Posterior cingulate gyrus (tissue), 11 donors: ENCODE measurements at places on chromosomes 4 and X.

DNA sequence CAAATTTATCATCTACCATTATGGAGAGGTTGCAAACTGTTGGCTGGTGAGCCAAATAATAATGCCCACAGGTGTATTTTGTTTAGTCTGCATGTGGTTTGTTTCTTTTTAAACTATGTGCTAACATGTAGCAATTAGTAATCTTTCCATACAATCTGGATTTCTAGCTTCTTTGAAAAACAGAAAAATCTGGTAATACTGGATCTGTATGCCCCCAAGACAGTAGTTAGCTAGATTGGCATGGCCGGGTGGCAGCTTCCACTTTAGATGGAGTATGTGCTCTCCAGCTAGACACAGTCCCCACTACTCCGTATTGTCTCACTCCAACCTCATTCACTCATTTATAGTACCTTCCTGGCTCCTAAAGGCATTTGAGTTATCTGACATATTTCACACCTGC, 91.3 kb downstream of the NHSL2 start:
- DNase-seq: no peak

GRCh38 chrX:8183346-8183745, 12.3 kb upstream of the VCX2 start:
- no peak for DNase-seq

- no peak for DNase-seq
Observed at GRCh38 chr4:63348735-63349673, 1060.2 kb downstream of the TECRL start.

DNA sequence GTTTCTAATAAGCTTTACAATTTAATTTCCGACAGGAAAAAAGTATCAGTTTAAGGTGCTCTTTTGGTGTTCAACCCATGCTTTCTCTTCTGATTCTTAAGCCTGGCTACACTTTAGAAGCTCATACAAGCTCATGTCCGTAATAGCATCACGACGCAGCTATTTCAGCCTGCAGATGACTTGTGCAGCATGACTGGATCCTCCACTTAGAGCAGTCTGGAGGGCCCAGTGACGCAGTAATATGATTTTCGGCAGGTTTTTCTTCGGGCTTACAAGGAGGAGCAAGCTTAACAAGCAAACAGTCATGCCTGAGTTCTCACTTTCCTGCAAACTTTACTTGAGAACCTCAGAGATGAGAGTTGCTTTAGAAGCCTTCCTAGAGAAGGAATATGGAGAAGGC, 85.3 kb upstream of the MAML3 start:
- no peak for DNase-seq

GRCh38 chr4:174119830-174120229, 163.6 kb downstream of the FBXO8 start:
- DNase-seq: no peak

DNA sequence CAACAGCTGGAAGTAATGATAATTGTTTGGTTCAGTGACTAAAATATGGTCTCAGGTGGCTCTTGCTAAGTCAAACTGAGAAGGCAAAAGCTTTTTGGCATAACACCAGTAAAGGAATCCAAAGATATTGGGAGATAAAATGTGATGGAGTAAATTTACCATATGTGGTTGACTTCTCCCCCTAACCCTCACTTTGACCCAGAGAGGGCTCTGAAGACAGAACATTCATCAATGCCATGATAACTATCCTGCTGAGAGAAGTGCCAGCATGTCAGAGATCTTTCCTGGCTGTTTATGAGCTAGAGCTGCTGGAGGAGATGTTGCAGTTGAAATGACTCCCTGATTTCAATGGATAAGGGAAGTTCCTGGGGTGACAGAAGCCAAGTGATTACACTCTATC, 213.4 kb downstream of the SPCS3 start:
- DNase-seq: no peak

GRCh38 chr4:74410272-74410671, 34.7 kb upstream of the AREG start:
- no peak for DNase-seq

DNA sequence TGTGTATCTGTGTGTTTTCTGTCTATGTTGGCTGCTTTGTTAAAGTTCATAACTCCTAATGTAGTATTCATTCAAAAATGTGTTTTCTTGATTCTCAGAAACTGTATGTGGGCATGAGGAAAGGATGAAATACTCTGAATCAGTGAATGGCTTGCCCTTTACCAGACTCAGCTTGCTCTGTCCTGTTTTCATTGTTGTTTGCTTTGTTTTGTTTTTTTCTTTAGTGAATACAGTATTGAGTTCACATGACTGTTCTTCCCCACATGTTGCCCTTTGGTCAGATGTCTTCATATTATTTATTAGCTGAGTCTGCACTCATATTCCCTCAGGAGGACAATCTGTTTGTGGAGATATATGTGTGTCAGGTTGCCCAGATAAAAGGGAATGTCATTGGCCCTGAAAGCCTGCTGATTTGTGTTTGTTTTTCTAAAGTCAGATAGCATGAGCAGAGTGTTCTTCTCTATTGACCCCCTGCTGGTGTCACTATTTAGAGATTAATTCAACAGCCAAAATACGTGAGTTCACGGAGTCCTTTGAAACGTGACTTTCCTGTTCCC, 1184.4 kb downstream of the RPA4 start:
- no peak for DNase-seq

- no peak for DNase-seq
Observed at GRCh38 chr4:36320117-36320896, 38.9 kb downstream of the DTHD1 start.

DNA sequence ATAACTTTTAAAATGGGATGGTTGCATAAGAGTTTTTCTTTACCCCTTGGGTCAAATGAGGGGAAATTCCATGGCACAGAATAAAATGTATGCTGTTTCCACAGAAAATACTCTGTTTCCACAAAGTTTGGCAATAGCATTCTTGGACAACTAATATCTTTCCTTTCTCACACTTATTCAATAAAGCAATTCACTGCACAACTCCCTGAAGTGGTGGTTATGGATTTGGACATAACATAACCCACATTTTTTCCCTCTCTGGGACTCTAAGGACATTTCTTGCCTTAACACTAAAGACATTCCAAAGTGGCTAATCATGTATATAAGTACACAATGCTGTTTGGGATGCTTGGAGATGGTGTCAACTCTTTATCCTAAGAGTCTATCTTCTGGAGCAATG, 51.7 kb upstream of the GPM6B start:
- no peak for DNase-seq

- DNase-seq: no peak
Observed at GRCh38 chr4:2320152-2320551, 58.2 kb upstream of the MXD4 start.

- no peak for DNase-seq
Observed at GRCh38 chrX:122552286-122552800, 631.7 kb upstream of the GRIA3 start.

GRCh38 chr4:707929-708630, 2.4 kb downstream of the PCGF3 start:
- no peak for DNase-seq

- no peak for DNase-seq
Observed at GRCh38 chr4:170007113-170007512, 19.1 kb downstream of the MFAP3L start.

DNA sequence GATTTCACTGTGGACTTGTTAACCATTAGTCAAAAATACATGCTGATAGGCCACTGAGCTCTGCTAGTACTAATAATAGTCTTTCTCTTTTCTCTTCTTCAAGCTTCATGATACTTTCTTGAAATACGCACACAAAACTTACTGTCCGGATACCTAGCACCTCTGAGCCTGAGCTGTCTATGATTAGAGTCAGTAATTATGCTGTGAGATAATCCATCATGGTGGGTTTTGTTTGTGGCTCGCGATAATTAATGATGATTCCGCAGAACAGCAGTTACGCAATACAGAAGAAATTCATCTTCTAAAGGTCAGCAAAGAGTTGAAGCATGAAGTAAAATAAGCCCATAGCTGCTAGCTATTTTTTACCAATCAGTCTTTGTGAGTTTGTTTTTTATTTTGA, 511.5 kb upstream of the GALNT7 start:
- no peak for DNase-seq

- DNase-seq: no peak
Observed at GRCh38 chr4:158812543-158812942, 43.7 kb downstream of the FNIP2 start.

- DNase-seq: no peak
Observed at GRCh38 chr4:8152865-8153257, 5.8 kb downstream of the ABLIM2 start.

DNA sequence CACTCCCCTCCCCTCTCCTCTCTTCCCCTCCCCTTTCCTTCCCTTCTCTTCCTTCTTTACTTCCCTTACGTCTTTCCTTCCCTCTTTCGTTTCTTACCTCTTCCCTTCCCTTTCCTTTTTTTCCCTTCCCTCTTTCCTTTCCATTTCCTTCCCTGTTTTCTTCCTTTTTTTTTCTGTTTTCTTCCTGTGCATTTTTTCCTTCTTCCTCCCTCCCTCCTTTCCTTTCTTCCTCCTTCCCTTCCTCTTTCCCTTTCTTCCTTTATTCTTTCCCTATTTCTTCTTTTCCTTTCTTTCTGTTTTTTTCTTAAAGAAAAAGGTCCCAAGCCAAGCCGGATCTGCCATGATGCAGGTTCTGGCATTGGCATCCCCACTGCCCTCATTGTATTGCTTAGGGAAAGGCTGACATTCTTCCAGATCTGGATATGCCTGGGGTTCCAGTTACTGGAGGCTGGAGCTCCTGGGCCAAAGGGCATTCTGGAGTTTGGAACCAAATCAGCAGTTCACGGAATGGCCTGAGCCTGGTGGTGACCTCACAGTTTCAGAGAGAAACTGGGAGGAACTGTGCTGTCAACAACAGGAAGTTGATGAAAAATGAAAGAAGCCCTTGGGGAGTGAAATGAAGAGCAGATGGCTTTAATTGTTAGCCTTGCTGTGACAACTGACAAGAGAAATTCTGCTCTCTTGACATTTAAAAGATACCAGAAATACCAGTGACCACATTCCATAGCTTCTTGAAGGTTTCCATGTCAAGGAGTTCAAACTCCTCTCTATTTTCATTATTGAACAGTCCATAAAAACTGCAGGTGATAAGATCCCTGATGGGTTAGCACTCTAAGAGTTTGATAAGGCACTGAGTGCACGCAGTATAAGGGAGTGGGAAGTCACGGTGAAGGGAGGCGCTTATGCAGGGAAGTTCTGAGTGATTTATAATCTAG, 622.1 kb downstream of the SPRY1 start:
- DNase-seq: no peak

DNA sequence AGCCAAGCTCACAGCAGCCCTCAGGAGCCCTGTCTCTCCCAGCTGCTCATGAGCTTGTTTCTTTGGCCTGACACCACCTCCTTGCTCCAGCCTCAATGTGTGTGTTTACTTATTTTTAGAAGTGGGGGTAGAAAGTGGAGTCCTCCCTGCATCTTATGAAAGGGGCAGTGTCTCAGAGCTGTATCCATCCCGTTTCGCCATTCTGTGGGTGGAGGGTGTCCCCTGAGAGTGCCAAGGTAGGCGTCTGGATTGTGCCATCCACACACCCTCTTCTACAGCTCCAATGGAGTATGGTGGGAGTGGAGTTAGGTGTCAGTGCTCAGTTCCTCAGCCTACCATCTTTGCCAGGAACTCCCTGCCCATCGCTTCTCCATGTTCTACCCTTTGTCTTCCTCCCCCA, 8.3 kb downstream of the SPON2 start:
- no peak for DNase-seq

GRCh38 chrX:47175588-47175980, 18.0 kb upstream of the UBA1 start:
- DNase-seq: no peak

- no peak for DNase-seq
Observed at GRCh38 chr4:2249526-2250356, 7.8 kb upstream of the HAUS3 start.

GRCh38 chr4:155007660-155008176, 200.7 kb upstream of the NPY2R start:
- no peak for DNase-seq

DNA sequence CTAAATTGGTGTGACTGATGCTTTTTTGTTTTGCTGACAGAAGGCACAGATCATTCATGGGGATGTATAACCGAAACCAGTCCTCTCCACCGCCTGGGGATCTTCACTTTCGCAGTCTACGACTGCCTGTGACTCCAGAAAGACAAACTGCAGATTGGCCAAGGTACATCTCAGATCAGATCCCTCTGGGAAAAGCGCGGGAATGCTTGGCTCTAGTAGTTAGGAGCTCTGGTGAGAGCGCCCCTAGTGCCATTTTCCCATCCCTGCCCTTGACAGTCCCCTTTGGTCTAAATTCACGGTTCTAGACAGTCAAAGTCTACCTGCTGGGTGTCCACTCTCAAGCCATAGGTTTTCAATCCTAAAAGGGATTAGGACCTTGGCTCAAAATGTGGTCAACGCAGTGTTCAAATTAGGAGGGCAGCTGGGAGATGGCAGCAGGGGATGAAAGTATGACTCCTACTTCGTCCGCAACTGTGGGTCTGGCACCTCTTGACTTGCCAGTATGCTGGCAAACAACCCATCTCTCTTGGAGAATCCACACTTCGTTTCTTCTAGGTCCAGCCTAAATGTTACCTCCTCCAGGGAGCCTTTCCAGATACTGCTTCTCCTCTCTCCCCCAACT, 6.9 kb upstream of the HAND2 start:
- no peak for DNase-seq

- DNase-seq: no peak
Observed at GRCh38 chr4:19905024-19905423, 346.7 kb upstream of the SLIT2 start.

DNA sequence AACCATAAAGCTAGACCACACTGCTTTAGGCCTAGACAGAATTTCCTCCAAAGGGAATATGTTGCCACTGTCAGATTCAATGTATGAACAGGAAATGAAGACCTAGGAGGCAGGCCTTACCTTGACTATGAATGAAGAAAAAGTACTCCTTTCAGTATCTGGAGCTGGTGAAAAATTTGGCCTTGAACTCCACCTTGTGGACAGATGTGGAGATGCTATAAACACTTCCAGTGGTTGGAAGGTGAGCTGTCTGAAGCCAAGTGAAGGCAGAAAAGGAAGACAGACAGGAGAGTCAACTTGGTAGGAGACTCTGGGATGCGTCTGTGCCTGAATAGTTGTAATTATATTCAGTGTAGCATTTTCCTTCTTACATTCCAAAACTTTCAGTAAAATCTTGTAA, 17.2 kb downstream of the SPIN3 start:
- no peak for DNase-seq

DNA sequence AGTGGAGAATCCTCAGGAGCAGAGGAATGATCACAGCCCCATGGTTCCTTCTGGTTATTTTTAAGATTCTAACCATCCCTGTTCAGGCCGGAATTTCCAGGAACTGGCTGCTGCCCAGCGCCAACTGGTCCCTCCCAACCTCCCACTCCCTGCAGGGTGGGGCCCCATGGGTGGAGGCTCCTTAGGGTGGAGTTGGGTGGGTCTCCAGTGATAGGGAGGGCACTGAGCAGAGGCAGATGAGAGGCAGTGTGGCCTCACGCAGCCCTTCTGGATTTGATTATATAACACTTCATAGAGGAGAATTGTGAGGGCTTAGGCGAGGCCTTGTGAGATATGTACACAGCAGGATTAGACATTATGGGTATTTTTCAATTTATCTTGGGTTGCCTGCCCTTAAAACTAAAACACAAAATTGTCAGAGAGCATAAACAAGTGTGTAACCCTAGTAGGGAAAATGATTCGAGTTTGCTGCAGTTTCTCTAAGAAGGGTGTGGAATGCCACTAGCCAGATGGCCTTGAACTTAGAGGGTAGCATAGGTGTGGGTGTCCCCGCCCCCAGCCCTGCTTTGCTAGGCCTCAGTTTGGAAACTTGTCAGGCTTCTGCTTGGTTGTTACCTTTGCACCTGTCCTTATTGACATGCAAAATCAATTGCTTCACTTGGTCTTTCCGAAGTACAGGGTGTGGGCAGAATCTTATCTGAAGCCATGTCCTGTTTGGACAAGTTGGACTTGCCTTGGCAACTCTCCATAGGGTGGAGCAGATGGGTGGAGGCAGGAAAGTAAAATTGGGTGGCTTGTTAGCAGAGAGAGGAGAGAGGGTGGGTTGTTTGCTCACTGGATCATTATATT, 9.4 kb downstream of the KLF3 start:
- no peak for DNase-seq
